A172 (cell line): ENCODE measurements at places on chromosomes 1 and 21.

GRCh38 chr1:109539676-109540075 lies at the start of gene GPR61:
Gene GPR61 (plus strand): TSS chr1:109539872. CDS start chr1:109543023, 3,151 bp downstream.
- no peak for DNase-seq

- DNase-seq = peak; percentile 58
Observed at GRCh38 chr1:202567738-202568137, 142.5 kb downstream of the SYT2 start.

GRCh38 chr1:36247538-36247937 lies 23.3 kb downstream of the THRAP3 start:
- DNase-seq = no peak

DNA sequence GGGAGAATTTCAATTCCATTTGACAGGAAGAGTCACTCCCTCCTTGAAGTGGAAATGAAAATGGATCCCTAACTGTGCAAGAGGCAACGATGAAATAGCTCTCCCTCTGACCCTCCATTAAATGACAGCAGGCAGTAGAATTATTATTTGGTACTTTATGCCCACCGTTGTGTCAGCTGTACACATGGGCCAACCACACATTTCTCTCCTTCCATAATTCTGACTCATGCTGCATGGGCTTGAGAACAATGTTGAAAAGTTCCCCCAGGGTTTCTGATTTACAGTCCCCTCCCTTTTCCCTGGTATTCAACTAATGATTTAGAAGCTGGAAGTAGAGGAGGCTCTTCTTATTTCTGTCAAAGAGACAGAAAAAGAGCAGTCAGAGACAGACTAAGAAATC lies 103.5 kb downstream of the RGS7 start:
- DNase-seq = peak; percentile 83

GRCh38 chr1:45535988-45536766 lies 14.4 kb upstream of the AKR1A1 start:
- no peak for DNase-seq

DNA sequence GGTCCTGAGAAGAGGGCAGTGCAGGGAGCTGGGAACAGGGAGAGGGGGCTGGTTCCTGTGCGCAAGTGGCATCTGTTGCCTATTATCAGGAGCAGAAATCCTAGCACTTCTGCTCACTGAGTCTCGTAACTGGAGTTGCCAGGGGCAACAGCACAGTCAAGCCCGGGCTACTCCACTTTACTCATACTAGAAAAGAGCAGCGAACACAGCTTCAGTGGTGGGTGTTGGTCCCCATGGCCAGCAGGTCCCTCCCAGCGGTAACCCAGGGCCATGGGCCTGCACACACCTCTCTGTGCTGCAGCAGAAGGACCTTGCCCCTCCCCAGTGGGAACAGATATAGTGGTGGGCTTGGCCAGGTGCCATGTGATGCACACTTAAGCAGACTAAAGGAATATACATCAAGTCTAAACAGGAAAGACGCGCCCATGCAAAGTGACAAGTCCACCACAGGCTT lies 8.5 kb downstream of the PYCR2 start:
- DNase-seq = no peak

- no peak for DNase-seq
Observed at GRCh38 chr1:170221495-170221894, 75.7 kb downstream of the NTMT2 start.
